CD4-positive, alpha-beta T cell (primary cell): ENCODE measurements at places on chromosomes 1 and 21. TPM values are rescaled to one million over a fixed set of nuclear protein-coding genes. Genes with fewer than 3 reads are reported as not detected.

DNA sequence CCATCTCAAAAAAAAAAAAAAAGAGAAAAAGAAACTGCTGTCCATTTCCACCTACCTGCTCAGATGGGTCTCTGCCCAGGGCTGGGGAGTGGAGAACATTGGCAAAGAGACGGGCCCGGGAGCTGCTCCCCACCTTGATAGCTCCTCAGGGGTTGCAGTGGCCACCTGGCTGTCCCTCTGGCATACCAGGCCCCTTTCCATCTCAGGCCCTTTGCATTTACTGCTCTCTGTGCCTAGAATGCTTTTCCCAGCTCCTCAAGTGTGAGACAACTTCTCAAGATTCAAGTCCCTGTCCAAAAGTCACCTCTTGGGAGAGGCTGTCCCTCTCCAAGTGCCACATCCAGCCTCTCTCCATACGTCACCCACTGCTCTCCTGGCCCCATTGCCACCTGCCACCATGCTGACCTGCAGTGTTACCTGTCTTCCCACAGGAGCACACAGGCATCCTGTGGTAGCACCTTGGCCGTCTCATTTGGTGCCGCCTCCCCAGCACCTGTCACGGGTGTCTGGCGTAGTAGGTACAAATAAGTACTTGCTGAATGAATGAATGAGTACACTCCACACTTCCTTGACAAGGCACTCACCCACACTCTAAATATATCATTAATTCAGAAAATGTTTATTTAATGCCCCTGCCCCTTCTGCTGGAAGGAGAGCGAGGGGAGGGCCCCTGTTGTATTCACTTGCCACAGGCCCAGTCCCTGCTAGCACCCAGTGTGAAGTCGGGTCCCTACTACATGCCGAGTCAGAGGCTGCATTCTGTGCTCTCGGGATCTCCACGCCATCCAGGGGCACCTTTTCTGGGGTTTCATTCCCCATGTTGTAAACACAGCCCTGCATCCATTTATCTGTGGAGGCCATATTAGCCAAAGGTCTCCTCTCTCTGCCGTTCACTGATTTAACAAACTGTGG, 48.8 kb downstream of the DISP3 start:
- H3K36me3 ChIP-seq: no peaks in the 10 kb centered on the region
- H3K27ac ChIP-seq: no peak overlapping the region
- no peak overlapping the region for H3K4me3 ChIP-seq
- H3K4me1 ChIP-seq: no peaks in the 10 kb centered on the region

SLC2A5 gene
- total RNA-seq: not detected

DNA sequence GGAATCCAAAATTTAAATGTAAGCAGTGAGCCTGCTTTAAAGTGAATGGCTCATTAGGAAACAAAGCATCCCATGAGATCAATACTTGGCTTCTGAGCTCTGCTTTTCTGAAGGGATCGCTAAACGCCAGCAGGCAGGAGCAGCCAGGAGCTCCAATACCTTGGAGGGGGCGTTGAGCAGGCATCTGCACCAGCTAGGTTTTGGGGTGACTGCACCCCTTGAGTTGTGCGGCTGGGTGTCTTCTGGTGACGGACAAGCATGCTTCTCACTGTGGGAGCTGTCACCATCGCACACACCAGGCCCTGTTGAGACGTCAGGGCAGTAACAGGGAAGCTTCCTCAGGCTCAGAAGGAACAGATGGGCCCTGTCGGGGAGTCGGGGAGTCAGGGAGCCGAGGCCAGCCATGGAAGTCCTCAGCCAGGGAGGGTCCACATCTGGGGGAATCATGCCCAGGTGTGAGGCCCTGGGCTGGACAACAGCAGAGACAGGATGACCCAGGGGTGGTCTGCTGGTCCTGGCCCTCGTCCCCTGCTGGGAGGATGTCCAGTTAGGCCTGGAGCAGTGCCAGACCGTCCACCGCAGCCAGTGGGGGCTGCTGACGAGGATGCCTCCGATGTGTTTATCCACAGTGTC, 57.9 kb upstream of the ADARB1 start:
- H3K4me3 ChIP-seq: no peak overlapping the region
- peaks cover 4% of the 10 kb centered on the region for H3K4me1 ChIP-seq
- no peak overlapping the region for H3K27ac ChIP-seq
- peaks cover 33% of the 10 kb centered on the region for H3K27me3 ChIP-seq
- DNase-seq: no peak

PDIK1L gene
- total RNA-seq: 9.5 TPM

CFHR4 gene
- not detected for total RNA-seq

WNT9A gene
- not detected for total RNA-seq

DNA sequence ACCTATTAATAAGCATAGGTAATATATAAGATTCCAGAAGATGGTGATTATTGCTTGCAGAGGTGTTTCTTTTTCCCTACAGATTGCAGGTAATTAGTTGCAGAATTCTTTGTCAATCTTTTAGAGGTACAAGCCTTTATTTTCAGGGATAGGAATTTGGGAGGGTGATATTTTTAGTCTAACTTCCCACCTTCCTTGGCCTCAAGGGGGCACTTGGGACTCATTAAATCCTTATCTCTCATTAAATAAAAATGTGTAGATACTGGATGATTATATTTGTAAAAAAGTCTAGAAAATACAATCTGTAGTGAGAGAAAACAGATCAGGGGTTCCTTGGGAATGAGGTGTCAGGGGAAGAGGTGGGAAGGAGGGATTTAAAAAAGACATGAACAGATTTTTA, 179.2 kb downstream of the PATJ start:
- peaks cover 5% of the 10 kb centered on the region for H3K36me3 ChIP-seq
- DNase-seq: no peak
- no peak overlapping the region for H3K27ac ChIP-seq
- no peak overlapping the region for H3K4me3 ChIP-seq

GRCh38 chr1:25442178-25442577, 11.5 kb downstream of the MACO1 start:
- peaks cover 10% of the 10 kb centered on the region for H3K36me3 ChIP-seq
- no peak for DNase-seq
- no peaks in the 10 kb centered on the region for H3K27me3 ChIP-seq
- H3K4me3 ChIP-seq: no peak overlapping the region
- H3K27ac ChIP-seq: no peak overlapping the region

PRAMEF15 gene
- total RNA-seq: not detected

PLPPR4 gene
- total RNA-seq: not detected

PLA2G2A gene
- total RNA-seq: not detected

GRCh38 chr1:66542811-66543767, 9.1 kb downstream of the SGIP1 start:
- no peak overlapping the region for H3K4me3 ChIP-seq
- H3K36me3 ChIP-seq: no peaks in the 10 kb centered on the region

RXFP4 gene
- not detected for total RNA-seq

DNA sequence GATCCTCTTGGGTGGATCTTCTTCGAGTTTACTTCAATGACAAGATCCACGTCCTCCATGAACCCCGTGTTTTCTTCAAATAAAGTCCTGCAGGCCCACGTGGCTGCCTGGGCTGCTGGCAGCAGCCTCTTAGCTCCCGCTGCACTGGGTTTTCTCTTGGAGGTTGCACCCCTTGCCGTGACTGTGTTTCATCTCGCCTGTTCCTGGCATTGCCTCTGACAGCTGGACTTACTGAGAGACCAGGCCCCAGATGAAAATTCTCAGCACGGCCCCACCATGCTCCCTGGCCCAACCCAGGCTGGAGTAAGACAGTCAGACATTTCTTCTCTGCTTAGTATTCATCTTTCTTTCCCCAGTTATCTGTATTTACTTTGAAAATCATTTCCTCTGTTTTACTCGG, 274.8 kb upstream of the RUNX1 start:
- H3K4me3 ChIP-seq: no peak overlapping the region
- no peak for DNase-seq
- H3K27me3 ChIP-seq: no peaks in the 10 kb centered on the region
- H3K36me3 ChIP-seq: no peaks in the 10 kb centered on the region
- H3K27ac ChIP-seq: no peak overlapping the region

TSSK3 gene
- total RNA-seq: 0.98 TPM

- H3K27me3 ChIP-seq: no peaks in the 10 kb centered on the region
- no peak overlapping the region for H3K4me3 ChIP-seq
- no peak for DNase-seq
- H3K4me1 ChIP-seq: peaks cover 3% of the 10 kb centered on the region
- H3K27ac ChIP-seq: no peak overlapping the region
Observed at GRCh38 chr1:243475966-243476365, 220.1 kb downstream of the SDCCAG8 start.

- peak overlapping the region; percentile 83 for H3K4me3 ChIP-seq
- peaks cover 38% of the 10 kb centered on the region for H3K4me1 ChIP-seq
- peak; percentile 50 for DNase-seq
- H3K27ac ChIP-seq: peak overlapping the region; percentile 58
Observed at GRCh38 chr1:146036965-146037646, 15.6 kb upstream of the HJV start.

ANKRD34A gene
- 0.47 TPM for total RNA-seq

- no peaks in the 10 kb centered on the region for H3K36me3 ChIP-seq
- no peaks in the 10 kb centered on the region for H3K27me3 ChIP-seq
- no peaks in the 10 kb centered on the region for H3K4me1 ChIP-seq
- no peak overlapping the region for H3K27ac ChIP-seq
Observed at GRCh38 chr1:117215019-117215418, 4.3 kb upstream of the VTCN1 start.

- DNase-seq: no peak
- H3K4me1 ChIP-seq: no peaks in the 10 kb centered on the region
Observed at GRCh38 chr1:214363386-214363785, 82.4 kb downstream of the SMYD2 start.

CLCA4 gene
- not detected for total RNA-seq

DNA sequence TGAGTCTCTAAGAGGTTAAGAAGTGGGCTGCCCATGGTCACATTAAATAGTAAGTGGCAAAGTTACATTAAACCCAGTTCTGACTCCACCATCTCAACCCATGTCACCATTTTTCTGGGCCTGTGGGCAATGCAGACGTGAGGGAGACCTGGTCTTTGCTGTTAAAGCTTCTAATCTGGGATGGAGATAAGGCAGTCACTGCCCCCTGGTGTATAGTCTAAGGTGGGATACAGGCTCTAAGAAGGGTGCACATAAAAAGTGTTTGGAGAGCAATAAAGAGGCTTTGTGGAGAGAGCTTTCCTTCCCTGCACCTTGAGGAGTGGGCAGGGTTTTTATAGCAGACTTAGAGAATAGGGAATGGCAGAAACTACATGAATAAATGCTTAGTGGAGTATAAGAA, 141.3 kb downstream of the ROR1 start:
- peaks cover 2% of the 10 kb centered on the region for H3K27me3 ChIP-seq
- H3K36me3 ChIP-seq: no peaks in the 10 kb centered on the region
- H3K4me3 ChIP-seq: no peak overlapping the region
- no peak overlapping the region for H3K27ac ChIP-seq
- no peak for DNase-seq

DMBX1 gene
- total RNA-seq: not detected

PCP4L1 gene
- not detected for total RNA-seq

DNA sequence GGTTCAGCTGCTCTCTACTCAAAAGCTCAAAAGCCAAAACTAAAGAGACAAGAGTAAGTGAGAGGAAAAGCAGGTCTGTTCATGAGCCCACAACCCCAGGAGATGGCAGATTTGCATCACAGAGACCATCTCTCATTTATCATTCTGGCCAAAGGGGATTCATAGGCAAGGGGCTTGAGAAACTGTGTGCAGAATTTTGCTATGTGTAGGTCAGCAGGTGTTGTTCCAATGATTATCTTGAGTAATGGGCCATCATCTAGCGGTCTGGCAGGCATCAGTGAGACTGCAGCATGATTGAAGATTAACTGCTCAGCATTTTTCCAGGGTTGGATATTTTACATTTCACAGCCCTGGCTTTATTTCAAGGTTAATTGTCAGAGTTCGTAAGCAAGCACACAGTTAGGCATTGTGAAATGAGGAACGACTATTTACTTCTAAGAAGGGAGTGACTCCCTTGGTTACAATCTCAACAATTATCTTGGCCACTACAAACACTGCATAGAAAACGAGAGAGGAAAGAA, 1204.6 kb upstream of the TMPRSS15 start:
- no peak overlapping the region for H3K27ac ChIP-seq
- H3K4me1 ChIP-seq: no peaks in the 10 kb centered on the region
- DNase-seq: no peak
- no peaks in the 10 kb centered on the region for H3K27me3 ChIP-seq
- H3K36me3 ChIP-seq: no peaks in the 10 kb centered on the region

ZNF683 gene
- 0.41 TPM for total RNA-seq

- no peaks in the 10 kb centered on the region for H3K27me3 ChIP-seq
- no peak overlapping the region for H3K4me3 ChIP-seq
- no peak for DNase-seq
- H3K36me3 ChIP-seq: no peaks in the 10 kb centered on the region
- H3K4me1 ChIP-seq: no peaks in the 10 kb centered on the region
Observed at GRCh38 chr1:73106931-73107330, 824.6 kb upstream of the NEGR1 start.

DNA sequence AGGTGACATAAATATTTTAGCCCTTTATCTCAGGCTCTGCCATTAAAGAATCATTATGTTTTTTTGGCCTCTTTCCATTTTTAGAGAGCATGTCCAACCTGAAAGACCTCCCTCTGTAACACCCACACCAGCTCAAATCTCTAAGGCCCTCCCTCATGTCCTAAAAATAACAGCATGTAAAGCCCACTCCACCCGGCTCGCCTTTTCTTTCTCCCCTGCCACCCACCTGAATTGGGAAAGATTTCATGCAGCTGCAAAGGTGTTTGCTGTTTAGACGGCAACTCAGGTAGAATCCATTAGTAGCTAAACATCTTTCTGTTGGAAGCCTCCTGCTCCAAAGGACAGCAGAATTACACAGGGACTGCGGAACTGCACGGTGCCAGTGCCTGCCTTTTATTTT, 79.9 kb downstream of the DMRTA2 start:
- H3K4me1 ChIP-seq: no peaks in the 10 kb centered on the region
- H3K4me3 ChIP-seq: no peak overlapping the region
- H3K36me3 ChIP-seq: no peaks in the 10 kb centered on the region
- peaks cover 7% of the 10 kb centered on the region for H3K27me3 ChIP-seq
- DNase-seq: no peak

GRCh38 chr1:75614399-75614756, 3.5 kb upstream of the SLC44A5 start:
- H3K27ac ChIP-seq: no peak overlapping the region
- H3K27me3 ChIP-seq: peaks cover 33% of the 10 kb centered on the region
- no peaks in the 10 kb centered on the region for H3K36me3 ChIP-seq
- DNase-seq: no peak
- peak overlapping the region; percentile 42 for H3K4me3 ChIP-seq

DNA sequence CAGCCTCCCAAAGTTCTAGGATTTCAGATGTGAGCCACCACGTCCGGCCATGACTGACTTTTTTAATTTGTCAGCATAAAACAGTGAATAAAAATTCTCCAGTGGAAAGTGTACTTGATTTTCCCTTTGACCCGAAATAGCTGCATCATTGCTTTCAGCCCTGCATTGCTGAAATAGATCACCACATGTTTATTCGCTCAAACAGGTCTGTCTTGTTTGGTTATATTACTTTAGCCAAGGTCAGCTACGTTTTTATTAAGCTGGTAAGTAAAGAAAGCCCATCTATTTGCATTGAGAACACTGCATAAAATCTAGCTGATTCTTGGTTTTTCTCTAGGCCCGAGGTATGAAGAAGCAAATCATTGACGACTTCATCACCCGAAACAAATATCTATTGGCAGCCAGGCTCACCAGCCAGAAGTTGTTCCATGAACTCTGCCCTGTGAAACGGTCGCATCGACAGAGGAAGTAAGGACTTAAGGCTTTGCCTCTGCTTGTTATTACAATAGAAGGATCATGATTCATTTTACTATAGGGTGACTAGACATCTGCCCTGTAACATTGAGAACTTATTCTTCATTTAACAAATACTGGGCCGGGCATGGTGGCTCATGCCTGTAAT, 25.6 kb downstream of the AGMAT start:
- DNase-seq: no peak
- peaks cover 43% of the 10 kb centered on the region for H3K36me3 ChIP-seq
- H3K27me3 ChIP-seq: no peaks in the 10 kb centered on the region
- no peak overlapping the region for H3K4me3 ChIP-seq
- no peak overlapping the region for H3K27ac ChIP-seq

- peaks cover 23% of the 10 kb centered on the region for H3K36me3 ChIP-seq
- peaks cover 63% of the 10 kb centered on the region for H3K4me1 ChIP-seq
- peak within 1 kb of the TSS; percentile 99 for H3K27ac ChIP-seq
- DNase-seq: peak; percentile 92
Observed at GRCh38 chr1:156816561-156817328, at the start of gene SH2D2A. SH2D2A (minus strand) TSS chr1:156816848; CDS start chr1:156816708, 140 bp downstream.

AGO4 gene
- 7.4 TPM for total RNA-seq
